CD4-positive, CD25-positive, alpha-beta regulatory T cell (primary cell): ENCODE measurements at places on chromosomes 4 and X. TPM values are rescaled to one million over a fixed set of nuclear protein-coding genes. Genes with fewer than 3 reads are reported as not detected.

GRCh38 chr4:151850791-151851213, 90.0 kb upstream of the GATB start:
- no peaks in the 10 kb centered on the region for H3K4me1 ChIP-seq
- no peaks in the 10 kb centered on the region for H3K36me3 ChIP-seq
- DNase-seq: no peak
- no peak overlapping the region for H3K4me3 ChIP-seq

GRCh38 chr4:19214591-19215186, 1037.0 kb upstream of the SLIT2 start:
- no peak overlapping the region for H3K27ac ChIP-seq
- no peak for DNase-seq
- H3K27me3 ChIP-seq: no peaks in the 10 kb centered on the region
- H3K4me3 ChIP-seq: no peak overlapping the region
- no peaks in the 10 kb centered on the region for H3K36me3 ChIP-seq

DNA sequence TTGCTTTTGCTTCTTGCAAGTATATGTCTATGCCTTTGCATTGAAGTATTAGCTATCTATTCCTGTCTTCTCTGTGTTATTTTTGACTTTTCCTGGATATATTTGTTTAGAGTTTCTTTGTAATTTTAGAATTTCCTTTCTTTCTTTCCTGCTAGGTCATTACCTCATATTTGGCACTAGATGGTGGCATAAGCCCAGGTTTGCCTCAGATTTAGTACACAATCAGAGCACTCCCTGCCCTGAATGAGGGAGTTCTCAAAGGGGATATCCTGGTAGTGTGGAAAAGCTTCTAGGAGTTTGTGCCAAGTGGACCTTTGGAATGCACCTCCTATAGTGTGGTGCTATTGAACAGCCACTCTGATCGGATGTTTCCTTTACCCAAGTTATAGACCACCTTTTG, 181.6 kb downstream of the UGT8 start:
- H3K36me3 ChIP-seq: no peaks in the 10 kb centered on the region
- no peaks in the 10 kb centered on the region for H3K27me3 ChIP-seq
- no peak for DNase-seq
- no peaks in the 10 kb centered on the region for H3K4me1 ChIP-seq
- H3K4me3 ChIP-seq: no peak overlapping the region

- H3K4me1 ChIP-seq: no peaks in the 10 kb centered on the region
- no peak overlapping the region for H3K4me3 ChIP-seq
- no peaks in the 10 kb centered on the region for H3K36me3 ChIP-seq
- H3K27ac ChIP-seq: no peak overlapping the region
- no peaks in the 10 kb centered on the region for H3K27me3 ChIP-seq
Observed at GRCh38 chr4:152594978-152595925, 59.4 kb upstream of the FBXW7 start.

DNA sequence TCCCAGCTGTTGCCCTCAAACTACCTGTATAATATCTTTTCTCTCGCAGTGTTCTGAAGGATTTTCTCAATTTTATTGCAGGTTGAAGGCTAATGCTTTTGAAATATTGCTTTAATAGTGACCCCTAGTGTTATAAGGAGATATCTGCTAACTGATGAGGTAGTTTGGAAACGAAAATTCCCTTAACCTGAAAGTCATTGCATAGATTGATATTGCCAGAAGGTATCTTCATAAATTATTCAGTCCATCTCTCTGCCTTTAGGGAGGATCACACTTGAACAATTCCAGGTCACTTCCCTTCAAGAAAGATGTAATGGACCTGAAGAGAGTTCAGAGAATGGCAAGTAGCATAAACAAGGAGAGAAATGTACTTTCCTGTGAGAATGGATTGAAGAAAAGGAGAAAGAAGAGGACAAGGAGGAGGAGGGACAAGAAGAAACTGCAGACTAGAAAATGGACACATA, 44.1 kb downstream of the TIGD4 start:
- no peaks in the 10 kb centered on the region for H3K27me3 ChIP-seq

- no peaks in the 10 kb centered on the region for H3K27me3 ChIP-seq
- no peak overlapping the region for H3K4me3 ChIP-seq
- DNase-seq: no peak
- H3K4me1 ChIP-seq: peaks cover under 1% of the 10 kb centered on the region
Observed at GRCh38 chr4:25837107-25837506, 25.7 kb downstream of the SEL1L3 start.

DNA sequence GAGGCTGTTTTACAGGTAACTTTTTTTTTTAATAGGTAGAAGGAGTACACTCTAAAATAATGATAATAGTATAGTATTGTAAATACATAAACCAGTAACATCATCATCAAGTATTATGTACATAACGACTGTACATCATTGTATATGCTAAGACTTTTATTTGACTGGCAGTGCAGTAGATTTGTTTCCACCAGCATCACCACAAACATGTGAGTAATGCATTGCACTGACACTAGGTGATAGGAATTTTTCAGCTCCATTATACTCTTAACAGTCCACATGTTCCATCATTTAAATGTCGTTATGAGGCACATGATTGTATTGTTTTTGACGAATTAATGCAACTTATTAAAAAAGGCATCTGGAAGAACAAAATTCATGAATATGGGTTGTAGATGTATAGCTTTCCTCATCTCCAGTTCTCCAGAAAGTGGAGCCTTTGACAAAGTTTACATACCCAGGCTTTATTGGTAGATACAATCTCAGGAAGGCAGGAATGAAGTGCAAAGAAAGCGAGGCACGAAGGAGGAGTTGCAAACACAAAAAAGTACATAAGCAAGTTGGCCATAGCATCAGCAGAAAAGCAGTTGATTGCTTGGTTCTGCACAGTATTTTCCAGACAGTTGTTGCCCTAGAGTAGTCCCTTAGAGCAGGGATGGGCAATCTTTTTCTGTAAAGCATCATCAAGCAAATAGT, 336.9 kb upstream of the NR3C2 start:
- no peak for DNase-seq
- H3K4me3 ChIP-seq: no peak overlapping the region
- H3K27me3 ChIP-seq: no peaks in the 10 kb centered on the region
- H3K27ac ChIP-seq: no peak overlapping the region

DNA sequence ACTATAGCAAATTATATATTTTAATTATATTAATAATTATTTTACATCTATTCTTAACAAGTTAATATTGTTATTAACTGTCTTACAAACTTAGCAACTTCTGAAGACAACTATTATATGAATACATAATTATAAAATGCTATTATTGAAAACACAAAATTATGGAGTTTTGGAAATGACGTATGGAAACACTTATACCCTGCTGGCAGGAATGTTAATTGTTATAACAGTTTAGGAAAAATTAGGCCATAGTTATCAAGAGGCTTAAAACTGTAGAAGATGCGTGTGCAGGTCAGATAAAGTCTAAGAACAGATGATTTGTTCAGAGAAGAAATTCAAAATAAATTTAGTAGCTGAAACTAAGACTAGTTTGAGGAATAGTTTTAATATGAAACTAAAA, 211.7 kb downstream of the FAT4 start:
- H3K4me3 ChIP-seq: no peak overlapping the region
- H3K27ac ChIP-seq: no peak overlapping the region
- no peak for DNase-seq

DNA sequence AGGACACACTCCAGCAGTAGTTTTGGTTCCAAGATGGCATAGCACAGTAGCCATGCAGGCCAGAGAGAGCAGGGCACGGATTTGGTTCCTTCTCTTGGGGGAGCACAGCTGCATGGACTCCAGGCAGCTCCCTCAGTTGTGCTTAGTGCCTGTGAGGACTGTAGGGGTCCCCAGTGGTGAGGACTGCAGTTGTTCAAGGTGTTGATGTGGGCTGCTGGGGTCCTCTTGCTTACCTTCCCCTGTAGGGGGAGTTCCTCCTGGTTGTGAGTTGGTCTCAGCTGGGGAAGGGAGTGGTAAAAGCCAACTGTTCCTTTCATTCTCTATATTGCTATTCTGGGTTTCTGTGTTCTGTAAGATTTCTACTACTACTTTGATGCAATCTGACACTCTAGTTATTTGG, 606.5 kb downstream of the MAGEB5 start:
- H3K27ac ChIP-seq: no peak overlapping the region
- no peak for DNase-seq
- H3K4me3 ChIP-seq: no peak overlapping the region
- H3K4me1 ChIP-seq: no peaks in the 10 kb centered on the region

DNA sequence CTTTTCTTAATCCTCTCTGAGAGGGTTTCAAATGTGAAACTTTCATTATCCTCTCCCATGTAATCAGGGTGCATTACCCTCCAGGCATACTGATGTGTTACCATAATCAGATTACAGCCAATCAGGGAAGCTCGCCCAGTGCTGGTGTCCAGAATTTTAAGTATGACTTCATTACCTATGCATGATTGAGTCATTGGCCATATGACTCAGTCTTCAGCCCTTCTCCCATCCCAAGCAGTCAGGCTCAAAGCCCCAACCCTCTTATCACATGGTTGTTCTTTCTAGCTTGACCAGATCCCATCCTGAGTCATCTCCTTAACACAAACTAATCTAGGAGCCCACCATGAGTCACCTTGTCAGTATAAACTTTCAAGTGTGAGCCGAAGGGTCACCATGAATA, 1668.1 kb upstream of the AGA start:
- H3K4me3 ChIP-seq: no peak overlapping the region
- H3K36me3 ChIP-seq: no peaks in the 10 kb centered on the region
- DNase-seq: no peak

GRCh38 chrX:1452516-1453394, at the start of gene ASMTL:
Gene ASMTL (minus strand): TSS chrX:1452909. CDS start chrX:1452840, 69 bp downstream.
- peak within 1 kb of the TSS; percentile 97 for H3K27ac ChIP-seq
- H3K27me3 ChIP-seq: no peaks in the 10 kb centered on the region
- H3K36me3 ChIP-seq: no peaks in the 10 kb centered on the region
- peak; percentile 100 for DNase-seq

- no peak for DNase-seq
- H3K36me3 ChIP-seq: no peaks in the 10 kb centered on the region
- H3K27me3 ChIP-seq: no peaks in the 10 kb centered on the region
- H3K27ac ChIP-seq: no peak overlapping the region
- H3K4me1 ChIP-seq: no peaks in the 10 kb centered on the region
Observed at GRCh38 chr4:181157647-181158046, 1085.6 kb upstream of the TENM3 start.

DNA sequence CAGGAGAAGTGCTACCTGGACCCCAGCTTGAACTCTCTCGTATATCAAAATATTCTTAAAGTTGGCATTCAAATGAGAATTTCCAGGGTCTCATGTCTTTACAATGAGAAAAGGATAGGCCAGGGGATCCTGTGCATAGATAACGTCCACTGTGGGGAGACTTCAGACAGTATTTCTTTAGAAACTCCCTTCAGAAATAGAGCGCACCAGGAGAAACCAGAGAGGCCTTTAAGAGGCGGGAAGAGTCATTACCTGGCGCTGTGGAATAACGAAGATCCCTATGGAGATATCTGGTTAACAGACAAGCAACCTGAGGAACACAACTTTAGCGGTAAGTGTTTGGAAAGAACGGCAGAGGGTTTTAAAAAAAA, 600 bp downstream of the RADX start:
- H3K4me3 ChIP-seq: peak overlapping the region; percentile 82
- peaks cover 4% of the 10 kb centered on the region for H3K4me1 ChIP-seq
- DNase-seq: peak; percentile 22
- no peaks in the 10 kb centered on the region for H3K36me3 ChIP-seq

GRCh38 chr4:169971456-169972015, 54.7 kb downstream of the MFAP3L start:
- no peak overlapping the region for H3K4me3 ChIP-seq
- no peaks in the 10 kb centered on the region for H3K36me3 ChIP-seq
- H3K27me3 ChIP-seq: no peaks in the 10 kb centered on the region
- DNase-seq: no peak
- no peaks in the 10 kb centered on the region for H3K4me1 ChIP-seq
- H3K27ac ChIP-seq: no peak overlapping the region

DNA sequence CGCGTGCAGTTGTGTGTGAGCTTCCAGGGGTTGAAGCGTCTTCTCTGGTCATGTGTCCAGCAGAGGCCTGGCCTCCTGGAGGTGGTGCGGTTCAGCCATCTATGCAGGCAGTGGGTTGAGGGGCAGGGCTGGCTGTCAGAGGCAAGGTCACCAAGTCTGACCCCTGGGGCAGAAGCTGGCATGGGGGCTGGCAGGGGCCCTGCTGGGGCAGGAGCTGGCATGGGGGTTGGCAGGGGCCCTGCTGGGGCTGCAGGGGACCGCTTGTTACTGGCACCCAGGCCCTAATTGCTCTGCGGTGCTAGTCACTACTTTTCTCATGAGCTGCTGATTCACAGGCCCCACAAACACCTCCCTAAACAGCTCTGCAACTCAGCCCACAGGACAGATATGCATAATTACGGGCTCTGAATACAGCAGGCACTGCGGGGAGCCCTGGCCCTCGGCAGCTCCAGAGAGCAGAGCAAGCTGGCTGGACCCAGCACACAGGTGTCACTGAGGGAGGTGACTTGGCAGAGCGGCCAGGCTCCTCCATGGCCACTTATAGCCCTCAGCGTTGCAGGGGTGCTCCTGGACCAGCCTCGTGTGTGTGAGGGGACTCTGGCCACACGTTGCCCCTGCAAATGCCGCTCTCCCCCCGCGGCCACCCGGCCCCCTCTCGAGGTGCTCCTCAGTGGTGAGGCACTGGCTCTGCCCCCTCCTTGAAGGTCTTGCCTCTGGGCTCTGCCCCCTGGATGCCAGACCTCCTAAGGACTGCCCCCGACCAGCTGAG, 32.7 kb downstream of the CPLX1 start:
- peak overlapping the region; percentile 44 for H3K4me3 ChIP-seq
- no peak for DNase-seq
- peaks cover 30% of the 10 kb centered on the region for H3K4me1 ChIP-seq
- peaks cover 4% of the 10 kb centered on the region for H3K27me3 ChIP-seq
- H3K27ac ChIP-seq: no peak overlapping the region

DNA sequence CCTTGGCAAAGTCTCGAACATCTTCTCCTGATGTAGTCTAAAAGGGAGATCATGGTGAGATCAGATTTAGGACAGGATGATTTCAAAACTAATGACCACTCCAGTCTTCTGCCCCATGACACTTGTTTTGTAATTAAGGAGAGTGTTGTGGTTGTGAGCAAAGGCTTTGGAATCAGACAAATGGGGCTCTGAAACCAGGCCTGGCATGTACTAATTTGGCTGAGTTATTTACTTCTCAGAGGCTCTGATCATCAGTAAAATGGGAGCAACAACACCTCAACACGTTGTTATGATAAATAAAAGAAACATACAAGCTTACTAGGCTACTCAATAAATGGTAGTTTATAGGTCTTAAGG, 106.9 kb upstream of the FTHL17 start:
- no peak for DNase-seq
- no peak overlapping the region for H3K27ac ChIP-seq
- H3K4me1 ChIP-seq: no peaks in the 10 kb centered on the region
- H3K36me3 ChIP-seq: no peaks in the 10 kb centered on the region

The HGFAC gene
- 0.11 TPM for polyA plus RNA-seq

The TACR3 gene
- polyA plus RNA-seq: not detected

The ADH7 gene
- polyA plus RNA-seq: not detected

The WNK3 gene
- polyA plus RNA-seq: not detected

The FATE1 gene
- polyA plus RNA-seq: not detected

The GRIPAP1 gene
- polyA plus RNA-seq: 10.6 TPM

The GYPA gene
- polyA plus RNA-seq: not detected

The SEL1L3 gene
- 50.3 TPM for polyA plus RNA-seq
